ENCODE measurements at places on chromosomes 7 and 10. TPM values are rescaled to one million over a fixed set of nuclear protein-coding genes. Genes with fewer than 3 reads are reported as not detected.

DNA sequence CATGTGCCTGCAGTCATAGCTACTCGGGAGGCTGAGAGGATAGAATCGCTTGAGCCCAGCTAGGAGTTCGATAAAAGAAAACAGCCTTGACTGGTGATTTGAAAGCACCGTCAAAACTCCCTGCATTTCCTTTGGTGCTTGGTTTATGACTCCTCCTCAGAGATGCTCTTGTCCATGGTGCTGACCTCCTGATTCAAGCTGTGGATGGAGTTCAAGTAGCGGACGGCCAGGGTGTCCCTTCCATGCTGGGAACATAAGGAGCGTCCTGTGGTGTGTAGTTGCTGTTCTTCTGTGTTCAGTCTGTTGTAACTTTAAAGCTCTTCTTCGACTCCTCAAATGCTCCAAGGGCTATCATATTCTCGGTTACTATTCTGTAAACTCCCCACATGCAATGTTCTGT, 382.5 kb upstream of the KIAA1217 start:
- no peak overlapping the region for H3K4me3 ChIP-seq
- DNase-seq: no peak

DNA sequence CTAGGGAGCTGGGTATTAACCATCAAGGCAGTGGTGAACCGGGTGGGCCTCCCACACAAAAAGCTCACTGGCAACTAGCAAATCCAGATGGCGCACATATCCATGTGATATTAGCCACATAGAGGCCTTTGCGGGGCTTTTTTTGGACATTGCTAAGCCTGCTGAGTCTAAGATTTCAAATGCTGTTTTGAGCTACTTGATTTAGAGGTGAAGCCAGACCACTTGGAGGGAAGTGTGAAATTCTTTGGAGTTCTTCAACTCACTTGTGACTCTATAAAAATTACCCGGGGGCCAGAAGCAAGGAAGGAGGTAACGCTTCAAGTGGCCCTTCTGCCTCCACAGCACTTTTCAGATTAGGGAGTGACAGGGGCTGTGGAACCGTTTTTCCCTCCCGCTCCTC, 619.8 kb upstream of the GALNT17 start:
- H3K4me3 ChIP-seq: no peak overlapping the region
- H3K27ac ChIP-seq: no peak overlapping the region
- H3K4me1 ChIP-seq: no peaks in the 10 kb centered on the region
- no peaks in the 10 kb centered on the region for H3K27me3 ChIP-seq
- DNase-seq: no peak

DNA sequence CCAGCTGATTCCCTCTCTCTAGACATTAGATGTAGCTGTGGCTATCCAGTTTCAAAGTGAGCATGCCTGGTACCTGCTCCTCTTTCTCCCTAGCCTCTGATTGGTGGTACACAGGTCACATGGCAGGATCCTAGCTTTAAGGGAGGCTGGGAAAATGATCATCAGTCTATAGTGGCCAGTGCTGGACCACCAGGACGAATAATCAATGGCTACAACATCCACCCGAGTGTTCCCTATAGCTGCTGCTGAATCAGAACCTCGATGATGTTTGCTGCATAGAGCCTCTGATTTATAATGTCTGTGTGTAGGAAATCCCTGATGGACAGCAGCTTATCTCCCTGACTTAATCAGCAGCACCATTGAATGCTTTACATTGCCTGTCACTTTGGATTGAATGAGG, 28.9 kb upstream of the LMTK2 start:
- DNase-seq: no peak
- no peaks in the 10 kb centered on the region for H3K36me3 ChIP-seq
- H3K4me1 ChIP-seq: no peaks in the 10 kb centered on the region
- no peak overlapping the region for H3K27ac ChIP-seq
- H3K27me3 ChIP-seq: no peaks in the 10 kb centered on the region
- no peak overlapping the region for H3K4me3 ChIP-seq

DNA sequence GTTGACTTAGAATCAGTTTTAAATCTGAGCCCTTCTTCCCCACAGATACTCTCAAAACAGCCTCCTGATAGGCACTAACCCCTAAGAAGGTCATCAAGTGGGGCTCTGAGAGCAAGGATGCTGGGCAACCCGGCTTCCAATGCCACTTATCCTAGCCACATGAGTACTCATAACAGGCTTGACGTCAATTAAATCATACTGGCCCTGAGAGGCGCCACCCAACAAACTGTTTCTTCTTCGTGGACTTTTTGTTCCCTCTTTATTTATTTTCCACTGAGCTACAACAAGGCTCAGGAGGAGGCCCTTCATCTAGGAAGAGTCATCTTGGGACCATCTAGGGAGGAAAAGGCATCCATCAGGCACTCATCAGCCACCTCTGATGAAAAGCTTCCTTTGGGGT, 255.9 kb downstream of the KCNMA1 start:
- H3K4me1 ChIP-seq: no peaks in the 10 kb centered on the region
- DNase-seq: no peak
- no peaks in the 10 kb centered on the region for H3K27me3 ChIP-seq
- H3K4me3 ChIP-seq: no peak overlapping the region
- no peaks in the 10 kb centered on the region for H3K36me3 ChIP-seq

GRCh38 chr10:101780818-101781654, 2.2 kb downstream of the NPM3 start:
- peaks cover 20% of the 10 kb centered on the region for H3K36me3 ChIP-seq
- peak; percentile 28 for DNase-seq
- no peak overlapping the region for H3K27ac ChIP-seq

DNA sequence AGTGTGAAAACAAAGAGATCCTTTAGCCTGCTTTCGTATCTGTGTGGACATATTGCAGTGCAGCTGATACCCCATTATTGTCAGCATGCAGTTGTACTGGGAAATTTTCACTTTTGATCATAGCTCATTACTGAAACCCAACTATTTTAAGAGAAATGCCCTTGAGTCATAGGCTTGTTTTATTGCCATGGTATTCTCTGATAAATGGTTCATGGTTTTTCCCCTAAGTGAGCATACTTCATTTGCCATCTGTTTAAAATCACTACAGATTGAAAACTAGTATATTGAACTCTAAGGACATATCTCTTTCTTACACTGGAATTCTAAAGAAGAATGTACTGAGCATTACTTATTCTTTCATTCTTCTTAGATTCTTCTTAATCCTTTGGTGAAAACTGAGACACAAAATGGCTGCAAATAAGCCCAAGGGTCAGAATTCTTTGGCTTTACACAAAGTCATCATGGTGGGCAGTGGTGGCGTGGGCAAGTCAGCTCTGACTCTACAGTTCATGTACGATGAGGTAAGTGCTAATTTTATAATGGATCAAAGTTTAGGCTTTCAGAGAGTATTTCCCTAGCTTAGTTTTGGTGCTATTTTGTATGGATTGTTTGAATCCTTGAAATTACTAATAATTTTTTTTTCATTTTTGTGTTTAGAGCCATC, 63.0 kb downstream of the RALA start:
- peaks cover 4% of the 10 kb centered on the region for H3K4me1 ChIP-seq
- DNase-seq: peak; percentile 78
- no peaks in the 10 kb centered on the region for H3K36me3 ChIP-seq
- H3K4me3 ChIP-seq: no peak overlapping the region

GRCh38 chr10:12412666-12413368, 63.5 kb downstream of the CAMK1D start:
- H3K4me1 ChIP-seq: no peaks in the 10 kb centered on the region
- DNase-seq: no peak
- no peak overlapping the region for H3K27ac ChIP-seq
- H3K27me3 ChIP-seq: no peaks in the 10 kb centered on the region

The ZNF853 gene
- polyA plus RNA-seq: 42.6 TPM

The AQP1 gene
- 120 TPM for polyA plus RNA-seq

Data from spinal cord (tissue), 10 donors.